ENCODE measurements at places on chromosomes 6 and 20.

DNA sequence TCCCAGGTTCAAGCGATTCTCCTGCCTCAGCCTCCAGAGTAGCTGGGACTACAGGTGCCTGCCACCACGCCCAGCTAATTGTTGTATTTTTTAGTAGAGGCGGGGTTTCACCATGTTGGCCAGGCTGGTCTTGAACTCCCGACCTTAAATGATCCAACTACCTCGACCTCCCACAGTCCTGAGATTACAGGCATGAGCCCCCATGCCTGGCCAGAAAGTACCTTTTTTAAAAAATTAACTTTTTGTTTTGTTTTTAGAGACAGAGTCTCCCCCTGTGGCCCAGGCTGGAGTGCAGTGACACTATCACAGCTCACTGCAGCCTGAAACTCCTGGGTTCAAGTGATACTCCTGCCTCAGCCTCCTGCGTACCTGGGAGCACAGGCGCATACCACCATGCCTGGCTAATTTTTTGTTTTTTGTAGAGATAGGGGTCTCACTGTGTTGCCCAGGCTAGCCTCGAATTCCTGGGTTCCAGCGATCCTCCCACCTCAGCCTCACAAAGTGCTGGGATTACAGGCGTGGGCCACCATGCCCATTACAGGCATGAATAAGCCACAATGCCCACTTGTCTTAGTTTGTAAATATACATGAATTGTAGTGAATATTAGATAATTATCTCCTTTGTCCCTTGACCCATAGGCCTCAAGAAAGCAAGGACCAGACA, 17.4 kb upstream of the EEF1A1 start:
- DNase-seq: no peak

DNA sequence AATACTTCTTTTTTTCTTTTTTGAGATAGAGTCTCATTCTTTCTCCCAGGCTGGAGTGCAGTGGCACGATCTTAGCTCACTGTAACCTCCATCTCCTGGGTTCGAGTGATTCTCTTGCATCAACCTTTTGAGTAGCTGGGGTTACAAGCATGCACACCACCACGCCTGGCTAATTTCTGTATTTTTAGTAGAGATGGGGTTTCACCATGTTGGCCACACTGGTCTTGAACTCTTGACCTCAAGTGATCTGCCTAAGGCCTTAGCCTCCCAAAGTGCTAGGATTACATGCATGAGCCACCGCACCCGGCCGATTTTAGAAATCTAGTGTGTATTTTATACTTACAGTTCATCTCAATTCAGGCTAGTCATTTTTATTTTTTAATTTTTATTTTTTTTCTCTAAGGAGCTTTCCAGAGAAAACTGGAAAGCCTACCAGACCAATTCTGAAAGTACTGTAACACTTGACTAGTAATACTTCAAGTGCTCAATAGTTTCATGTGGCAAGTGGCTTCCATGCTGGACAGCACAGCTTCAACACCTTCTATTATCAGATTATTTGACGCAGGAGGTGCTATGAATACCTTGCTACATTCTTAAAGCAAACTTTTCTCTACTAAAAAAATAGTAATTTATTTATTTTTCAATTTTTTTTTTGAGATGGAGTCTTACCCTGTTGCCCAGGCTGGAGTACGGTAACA, 25.0 kb downstream of the POLR1C start:
- DNase-seq: no peak

DNA sequence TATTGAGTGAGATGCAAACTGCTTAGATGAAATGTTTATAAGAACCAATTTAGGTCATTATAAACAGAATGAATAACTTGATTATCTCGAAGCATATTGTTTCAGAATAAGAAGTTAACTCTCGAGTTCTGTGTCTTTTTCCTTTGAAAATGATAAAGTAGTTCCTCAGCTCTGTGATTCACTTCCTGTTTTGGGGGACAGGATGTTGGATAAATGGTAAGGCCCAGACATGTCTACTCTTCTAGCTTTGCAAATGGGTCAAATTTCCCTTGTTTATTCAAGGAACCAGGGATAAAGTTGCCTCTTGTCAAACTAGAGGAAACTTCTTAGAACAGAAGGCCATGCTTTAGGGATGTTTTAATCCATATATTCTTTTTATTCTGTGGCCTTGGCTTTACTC, 246.9 kb downstream of the SOX4 start:
- no peak for DNase-seq

DNA sequence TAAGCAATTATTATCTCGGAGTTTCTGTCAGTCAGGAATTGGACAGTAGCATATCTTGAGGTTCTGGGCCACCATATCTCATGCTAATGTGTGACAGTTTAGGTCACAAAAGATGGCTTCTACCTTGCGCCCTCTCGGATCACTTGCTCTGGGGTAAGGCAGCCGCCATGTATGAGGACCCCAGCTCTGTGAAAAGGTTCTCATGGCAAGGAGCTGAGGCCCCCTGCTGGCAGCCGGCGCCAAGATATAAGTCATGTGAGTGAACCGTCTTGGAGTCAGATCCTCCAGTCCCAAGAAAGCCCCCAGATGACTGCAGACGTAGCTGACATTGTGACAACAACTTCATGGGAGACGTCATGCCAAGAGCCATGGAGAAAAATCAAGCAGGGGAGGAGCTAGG, 670.8 kb downstream of the KIF16B start:
- no peak for DNase-seq

GRCh38 chr6:26017632-26017966, 55.0 kb downstream of the TRIM38 start:
- DNase-seq: peak; percentile 37

DNA sequence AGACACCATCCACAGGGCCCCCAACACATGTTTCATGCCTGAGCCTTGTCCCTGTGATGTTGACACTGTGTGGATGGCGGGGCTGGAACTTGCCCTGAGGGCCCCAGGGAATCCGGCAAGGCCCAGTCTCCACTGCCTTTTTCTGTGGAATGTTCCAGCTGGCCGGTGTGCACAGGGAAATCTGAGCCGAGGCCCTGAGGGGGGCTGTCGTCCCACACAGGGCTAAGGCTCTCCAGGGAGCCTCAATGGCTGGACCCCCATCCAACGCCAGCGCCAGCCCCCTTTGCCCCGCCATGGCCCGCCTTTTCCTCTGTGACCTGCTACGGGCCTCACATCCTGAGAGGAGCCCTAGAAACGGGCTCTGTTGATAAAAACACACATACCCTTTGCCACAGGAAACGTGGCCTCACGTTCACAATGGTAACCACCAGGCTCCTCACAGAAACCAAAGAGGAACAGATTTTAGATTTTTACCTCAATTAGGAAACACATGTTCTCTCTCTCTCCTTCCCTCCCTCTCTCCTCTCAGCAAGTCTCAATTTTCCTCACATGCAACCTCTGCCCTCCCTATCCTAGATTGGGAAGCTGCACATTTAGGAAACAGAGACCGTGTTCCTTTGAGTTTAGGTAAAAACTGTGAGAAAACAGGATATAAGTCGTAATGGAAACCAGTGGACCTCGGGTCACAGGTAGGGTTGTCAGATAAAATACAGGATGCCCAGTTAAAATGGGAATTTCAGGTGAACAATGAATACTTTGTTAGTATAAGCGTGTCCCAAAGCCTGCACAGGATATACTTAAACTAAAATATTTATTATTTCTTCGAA, 13.7 kb upstream of the ZNF831 start:
- DNase-seq: no peak

DNA sequence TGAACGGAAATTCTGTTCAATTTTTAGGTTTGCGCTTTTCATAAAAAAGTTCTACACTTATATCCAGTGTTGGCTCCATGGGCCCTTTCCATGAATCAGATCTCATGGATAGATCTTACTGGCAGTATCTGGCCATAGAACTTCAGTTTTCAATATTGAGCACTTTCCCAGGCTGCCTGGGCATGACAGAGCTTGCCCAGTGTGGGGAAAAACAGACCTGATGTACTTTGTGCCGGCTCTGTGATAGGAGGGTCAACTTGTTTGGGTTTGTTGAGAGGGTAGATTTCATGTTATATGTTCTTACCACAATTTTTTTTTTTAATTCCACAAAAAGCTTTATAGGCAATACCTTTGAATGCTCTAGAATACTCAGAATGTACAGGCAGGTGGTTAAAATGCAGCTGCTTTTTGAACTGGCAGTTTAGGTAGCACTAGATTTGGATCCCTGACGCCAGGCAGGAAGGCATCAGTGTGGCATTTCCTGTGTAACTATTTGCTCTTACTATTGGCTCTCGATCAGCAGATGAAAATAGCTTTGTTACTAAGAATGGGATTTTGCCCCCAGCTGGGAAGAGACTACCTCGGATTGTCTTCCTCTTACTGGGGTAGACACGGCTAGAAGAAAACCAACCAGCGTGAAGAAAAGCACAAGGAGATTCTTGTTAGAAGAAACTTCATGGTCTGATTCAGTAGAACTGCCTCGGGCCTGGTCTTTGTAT, 404.9 kb upstream of the SOX4 start:
- no peak for DNase-seq

DNA sequence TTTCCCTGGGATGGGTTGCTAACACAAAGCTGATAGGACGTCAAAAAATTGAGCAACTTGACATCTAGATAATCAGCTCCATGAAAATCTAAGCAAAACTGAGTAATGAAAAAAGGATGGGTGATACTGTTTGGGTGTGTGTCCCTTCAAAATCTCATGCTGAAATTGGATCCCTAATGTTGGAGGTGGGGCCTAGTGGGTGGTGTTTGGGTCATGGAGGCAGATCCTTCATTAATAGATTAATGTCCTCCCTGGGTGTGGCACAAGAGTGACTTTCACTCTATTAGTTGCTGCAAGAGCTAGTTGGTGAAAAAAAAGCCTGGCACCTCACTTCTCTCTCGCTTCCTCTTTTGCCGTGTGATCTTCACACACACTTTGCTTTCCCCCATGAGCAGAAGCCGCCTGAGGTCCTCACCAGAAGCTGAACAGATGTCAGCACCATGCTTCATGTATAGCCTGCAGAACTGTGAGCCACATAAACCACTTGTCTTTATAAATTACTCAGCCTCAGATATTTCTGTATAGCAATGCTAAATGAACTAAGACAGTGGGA, 160.9 kb downstream of the FRK start:
- no peak for DNase-seq

GRCh38 chr6:37882292-37882691, 62.8 kb downstream of the ZFAND3 start:
- no peak for DNase-seq

GRCh38 chr6:158575550-158575949, 15.7 kb downstream of the TMEM181 start:
- DNase-seq: no peak

DNA sequence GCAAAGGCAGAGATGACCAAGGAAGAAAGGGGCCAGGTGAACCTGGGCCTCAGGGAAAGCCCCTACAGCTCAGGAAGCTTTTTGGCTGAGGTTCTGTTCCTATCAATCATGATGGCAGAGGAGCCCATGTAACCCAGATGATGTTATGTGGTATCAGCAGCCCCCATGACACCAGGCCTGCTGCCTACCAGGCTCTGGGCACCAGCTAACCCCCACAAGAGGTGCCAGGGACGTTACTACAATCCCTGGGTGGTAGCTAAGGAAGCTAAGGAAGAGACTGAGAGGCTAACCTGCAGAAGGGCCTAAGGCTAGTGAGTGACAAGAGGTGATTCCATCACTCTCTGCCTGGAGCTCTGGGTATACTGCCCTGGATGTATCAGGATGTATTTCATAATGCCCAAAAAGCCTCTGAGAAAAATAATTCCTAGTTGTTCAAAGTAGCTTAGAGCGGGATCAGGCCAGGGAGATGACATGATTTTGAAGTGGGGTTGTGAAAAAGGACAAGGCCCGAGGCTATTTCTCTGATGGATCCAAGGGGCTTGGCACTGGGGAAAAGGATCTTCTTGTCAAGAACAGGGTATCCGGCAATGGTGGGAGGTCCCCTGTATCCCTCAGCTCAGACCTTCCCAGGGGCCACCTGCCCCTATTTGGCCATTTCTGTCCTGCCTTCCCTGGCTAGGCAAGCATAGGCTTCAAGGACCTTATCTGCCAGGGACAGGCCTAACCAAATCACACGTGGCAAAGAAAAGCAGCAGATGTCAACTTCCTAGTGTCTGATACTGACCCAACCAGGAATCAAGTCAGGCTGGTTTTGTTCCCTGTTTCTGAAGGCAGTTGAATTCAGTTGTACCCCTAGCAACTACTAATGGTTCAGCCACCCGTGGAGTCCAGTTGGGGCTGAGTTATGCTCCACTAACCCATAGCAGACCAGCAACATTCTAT, 41.3 kb downstream of the PANK2 start:
- DNase-seq: no peak

DNA sequence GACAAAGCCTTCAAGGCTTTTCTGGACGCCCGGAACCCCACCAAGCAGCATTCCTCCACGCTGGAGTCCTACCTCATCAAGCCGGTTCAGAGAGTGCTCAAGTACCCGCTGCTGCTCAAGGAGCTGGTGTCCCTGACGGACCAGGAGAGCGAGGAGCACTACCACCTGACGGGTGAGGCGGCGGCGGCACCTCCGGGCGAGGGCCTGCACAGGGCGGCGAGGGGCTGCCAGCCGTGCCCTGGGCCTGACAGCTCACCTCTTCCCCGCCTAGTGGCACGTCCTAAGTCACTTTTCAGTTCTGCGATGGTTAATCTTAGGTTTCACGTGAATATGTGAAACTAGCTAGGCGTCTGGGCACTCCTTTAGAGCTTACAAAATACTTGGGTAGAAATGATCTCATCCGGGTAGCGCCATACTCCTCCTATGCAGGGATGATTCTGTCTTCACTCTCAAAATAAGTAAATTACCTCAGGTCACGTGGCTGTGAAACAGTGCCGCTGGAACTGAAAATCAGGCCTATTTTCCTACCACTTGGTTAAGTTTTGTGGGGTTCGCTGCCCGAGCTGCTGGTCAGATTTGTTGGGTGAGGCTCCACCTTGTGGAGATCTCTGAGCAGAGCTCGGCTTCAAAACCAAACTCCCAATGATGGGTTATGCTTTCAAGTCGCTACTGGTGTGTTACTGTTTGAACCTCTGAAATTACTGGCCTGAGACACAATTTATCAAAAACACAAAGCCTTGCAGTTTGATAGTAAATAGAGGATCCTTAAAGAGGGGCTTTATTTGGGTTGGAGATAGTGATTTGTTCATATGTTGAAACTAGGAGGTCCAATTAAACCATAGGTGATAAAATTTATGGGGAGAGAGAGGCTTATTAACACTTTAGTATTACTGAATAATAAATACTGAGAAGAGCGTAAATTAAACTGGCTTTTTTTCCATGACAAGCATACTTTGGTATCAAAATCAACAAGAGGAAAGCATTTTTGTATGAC, 15.5 kb upstream of the CLDN20 start:
- peak; percentile 23 for DNase-seq

DNA sequence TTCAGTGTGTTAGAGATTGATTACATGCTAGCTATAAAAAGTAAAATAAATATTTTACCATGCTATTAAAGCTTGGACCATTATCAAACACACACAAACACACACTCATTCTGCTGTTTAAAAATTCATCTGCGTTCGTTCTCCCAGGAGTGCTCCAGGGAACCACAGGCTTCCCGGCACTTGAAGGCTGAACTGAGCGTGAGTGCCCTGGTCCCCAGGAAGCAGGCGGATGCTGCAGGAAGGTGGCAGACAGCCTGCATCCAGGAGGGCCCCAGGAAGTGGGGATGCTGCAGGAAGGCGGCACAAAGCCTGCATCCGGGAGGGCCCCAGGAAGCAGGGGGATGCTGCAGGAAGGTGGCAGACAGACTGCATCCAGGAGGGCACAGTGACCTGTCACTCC, 147.2 kb upstream of the SNX9 start:
- DNase-seq: no peak

Data from anterior cingulate cortex (tissue), 58 donors.